Activated CD4-positive, alpha-beta T cell treated with anti-CD3 and anti-CD28 coated beads, Interleukin-2, Interleukin-6, amounts not matched to agents 100 ng/mL and 50 ng/mL, durations not matched to agents 16 hours and 8 hours (primary cell): ENCODE measurements at places on chromosomes 5 and 9.

DNA sequence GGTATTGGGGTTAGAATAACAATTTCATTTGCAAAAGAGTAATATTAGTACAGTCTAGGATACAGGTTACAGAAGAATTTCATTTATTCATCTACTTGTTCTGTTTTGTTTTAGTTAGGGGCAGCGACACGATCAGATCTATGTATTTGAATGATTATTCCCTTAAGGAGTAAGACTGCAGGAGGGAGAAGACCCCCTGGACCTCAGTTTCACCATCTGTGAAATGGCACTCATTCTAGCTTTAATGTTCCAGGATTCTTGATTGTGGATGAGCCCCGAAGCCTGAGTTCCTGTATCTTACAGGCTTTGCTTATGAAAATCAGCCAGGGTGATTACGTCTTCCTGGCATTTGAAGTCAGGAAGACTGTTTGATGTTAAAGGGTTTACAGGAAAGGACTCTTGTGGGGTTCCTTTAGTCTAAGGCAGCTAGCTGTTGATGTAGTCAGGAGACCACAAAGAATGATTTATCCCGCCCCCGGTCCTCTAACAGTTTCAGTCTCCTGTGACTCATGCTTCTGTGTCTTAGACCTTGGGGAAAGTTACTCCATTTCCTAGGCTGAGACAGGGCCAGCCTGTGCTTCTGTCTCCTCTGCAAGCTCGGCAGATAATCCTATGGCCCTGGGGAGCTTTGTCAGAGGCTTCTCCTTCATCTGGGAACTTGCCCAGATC is 11.5 kb downstream of the SMIM3 start:
- DNase-seq = peak; percentile 85

GRCh38 chr5:187617-188451 is 3.5 kb upstream of the LRRC14B start:
- no peak for DNase-seq

- DNase-seq = no peak
Measured at GRCh38 chr9:35236692-35237091, 74.9 kb downstream of the UNC13B start.

- DNase-seq = no peak
Measured at GRCh38 chr5:135393691-135394090, 5.3 kb downstream of the MACROH2A1 start.

DNA sequence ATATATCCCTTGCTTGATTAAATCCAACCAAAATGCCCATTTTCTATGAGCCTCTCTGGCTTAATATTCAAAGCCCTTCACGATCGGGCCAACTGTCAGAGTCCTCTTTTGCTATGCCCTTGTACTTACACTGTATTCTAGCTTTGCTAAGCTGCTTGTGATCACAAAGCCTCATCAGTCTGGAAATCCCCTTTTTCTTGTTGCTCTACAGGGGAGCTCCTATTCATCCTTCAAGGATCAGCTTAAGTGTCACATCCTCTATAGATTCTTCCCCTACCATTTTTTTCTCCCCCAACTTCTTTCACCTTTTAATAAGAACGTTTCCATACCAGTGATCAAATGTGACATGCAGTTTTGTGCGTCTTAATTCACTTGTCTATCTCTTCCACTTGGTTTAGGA is 450.4 kb upstream of the CHD1 start:
- DNase-seq = no peak

DNA sequence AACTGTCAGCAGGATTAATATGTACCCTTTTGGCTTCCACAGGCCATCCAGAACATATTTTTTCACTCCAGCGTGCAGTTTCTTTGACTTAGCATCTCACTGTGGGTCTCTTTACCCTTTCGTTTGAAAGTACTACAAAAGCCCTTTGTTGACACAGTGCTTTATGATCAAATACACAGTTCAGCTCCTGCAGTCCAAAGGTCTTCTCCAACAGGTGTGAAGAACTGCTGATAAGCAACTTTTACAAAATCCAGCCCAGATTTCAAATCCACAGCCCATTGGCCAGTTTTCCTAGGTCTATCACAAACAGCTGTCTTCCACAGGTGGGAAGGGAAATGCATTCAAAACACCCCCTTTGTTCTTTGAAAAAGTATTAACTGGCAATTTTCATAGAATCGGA is 54.8 kb downstream of the MYO10 start:
- DNase-seq = no peak

DNA sequence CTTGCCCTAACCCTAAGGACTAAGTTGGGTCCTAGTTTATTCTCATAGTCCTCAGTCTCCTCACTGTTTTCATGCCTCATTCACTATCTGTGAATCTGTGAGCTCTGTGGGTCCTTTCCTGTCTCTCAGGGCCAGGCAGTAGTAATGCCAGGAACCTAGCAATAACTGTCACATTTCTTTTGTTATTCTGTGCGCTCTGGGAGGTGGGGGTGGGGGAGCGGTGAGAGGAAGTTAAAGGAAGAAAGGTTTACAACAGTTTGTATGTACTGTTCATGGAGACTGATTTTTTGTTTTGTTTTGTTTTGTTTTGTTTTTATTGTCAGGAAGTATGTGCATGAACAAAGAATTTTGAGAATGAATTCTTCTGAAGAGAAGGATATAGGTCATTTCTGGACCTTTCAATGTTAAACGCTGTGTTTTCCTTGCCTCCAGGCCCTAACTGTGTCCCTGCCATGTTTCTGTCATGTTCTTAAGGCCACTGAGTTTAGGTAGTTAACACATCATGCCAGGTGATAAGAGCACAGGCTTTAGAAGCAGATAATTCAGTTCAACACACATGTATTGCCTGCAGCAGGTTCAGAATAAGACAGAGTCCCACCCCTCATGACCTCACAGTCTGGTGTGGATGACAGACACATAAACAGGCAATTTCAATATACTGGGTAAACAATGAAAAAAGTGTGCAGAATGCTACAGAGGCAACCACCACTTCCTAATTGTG is 13.3 kb upstream of the FEM1C start:
- DNase-seq = no peak

- no peak for DNase-seq
Measured at GRCh38 chr5:589588-589987, 22.6 kb upstream of the CEP72 start.

DNA sequence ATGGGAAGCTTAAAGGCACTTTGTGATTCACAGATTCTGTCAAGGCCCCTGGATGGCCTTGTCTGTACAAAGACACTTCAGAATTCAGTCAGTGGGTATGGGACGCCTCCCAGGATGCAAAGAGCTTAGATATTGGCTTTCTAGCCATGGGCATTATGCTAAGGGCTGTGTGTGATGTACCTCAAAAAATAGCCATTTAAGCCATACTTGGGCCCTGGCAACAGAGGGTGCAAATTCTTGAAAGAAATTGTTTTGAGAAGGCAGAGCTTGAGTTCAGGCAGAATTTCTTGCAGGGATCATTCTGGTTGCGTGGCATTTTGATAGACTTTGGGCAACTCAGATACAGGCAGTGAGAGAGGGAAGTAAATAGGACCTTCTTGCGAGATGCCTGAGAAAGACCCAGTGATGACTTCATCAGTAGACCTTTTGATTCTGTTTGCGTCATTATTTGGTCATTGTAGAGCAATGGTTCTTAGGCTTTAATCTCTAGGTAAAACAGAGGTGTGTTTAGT is 3.9 kb downstream of the CYFIP2 start:
- DNase-seq = peak; percentile 71

DNA sequence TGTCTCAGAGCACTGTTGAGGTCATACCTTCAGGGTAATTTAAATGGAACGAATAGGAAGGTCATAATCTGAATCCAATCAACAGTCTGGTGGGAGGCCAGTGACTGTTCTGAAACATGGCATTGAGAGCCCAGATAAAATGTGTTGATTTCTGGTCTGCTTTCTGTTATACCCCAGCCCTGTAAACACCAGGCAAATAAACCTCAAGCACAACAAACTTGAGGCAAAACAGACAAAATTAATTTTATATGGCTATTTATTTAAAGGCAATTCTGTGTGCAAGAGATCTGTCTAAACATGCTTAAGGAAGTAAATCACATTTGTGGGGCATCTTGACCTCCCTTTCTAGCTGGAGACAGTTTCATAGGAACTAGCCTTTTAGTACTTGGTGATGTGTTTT is 140.9 kb upstream of the SPEF2 start:
- no peak for DNase-seq

DNA sequence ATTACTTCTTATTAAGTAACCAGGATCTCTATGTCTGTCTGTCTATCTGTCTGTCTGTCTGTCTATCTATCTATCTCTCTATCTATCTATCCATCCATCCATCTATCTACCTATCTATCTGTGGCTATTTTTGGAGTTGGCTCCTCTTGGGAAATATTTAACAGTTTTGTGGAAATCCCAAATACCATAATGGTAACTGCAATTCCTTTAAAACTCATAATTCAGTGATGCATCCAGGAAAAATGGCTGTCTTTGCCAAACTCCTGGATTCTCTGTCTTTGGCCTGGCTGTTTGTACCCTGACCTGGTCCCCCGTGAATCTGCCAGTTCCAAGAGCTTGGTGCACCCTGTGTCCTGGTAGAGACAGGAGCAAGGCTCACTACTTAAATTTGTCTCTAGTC is 197.0 kb downstream of the PCSK1 start:
- DNase-seq = no peak

- no peak for DNase-seq
Measured at GRCh38 chr9:14432666-14433350, 118.9 kb upstream of the NFIB start.

DNA sequence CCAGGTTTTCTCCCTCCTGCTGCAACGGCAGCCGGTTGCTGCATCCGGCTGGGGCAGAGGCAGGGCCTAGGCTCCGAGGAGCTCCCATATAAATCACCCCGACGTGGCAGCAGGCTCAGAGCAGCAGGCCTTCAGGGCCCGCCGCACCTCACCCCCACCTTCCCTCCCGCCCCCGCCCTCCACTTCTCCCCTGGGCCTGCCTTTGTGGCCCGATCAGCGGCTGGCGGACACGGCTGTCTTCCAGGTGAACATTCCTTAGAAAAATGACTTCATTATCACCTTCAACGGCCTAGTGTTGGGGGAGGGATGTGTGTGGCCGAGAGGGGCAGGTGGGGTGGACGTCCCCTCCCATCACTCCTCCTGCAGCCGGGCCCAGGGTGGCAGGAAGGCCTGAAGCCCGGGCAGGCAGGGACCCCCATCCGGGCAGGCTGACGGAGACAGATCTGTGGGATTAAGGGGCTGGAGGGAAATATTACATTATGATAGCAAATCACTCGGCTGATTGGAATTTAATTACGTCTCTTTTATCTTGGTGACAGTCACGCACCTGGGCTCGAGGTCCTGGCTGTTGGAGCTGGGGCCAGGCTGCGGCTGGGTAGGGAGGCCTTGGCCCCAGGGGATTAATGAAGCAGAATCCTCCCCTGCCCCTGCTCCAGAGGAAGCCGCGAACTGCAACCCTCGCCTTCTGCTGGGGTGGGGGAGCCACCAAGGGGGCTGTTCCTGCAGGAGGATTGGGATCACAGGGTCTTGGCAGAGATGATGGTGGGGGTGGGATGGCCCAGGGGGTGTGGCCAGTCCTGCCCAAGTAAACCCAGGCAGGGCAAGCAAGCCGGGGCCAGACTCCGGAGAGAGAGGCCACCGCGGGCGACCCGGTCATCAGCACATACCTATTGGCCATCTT is 38.4 kb upstream of the RXRA start:
- DNase-seq = no peak

GRCh38 chr9:318646-319045 is 104.0 kb downstream of the DOCK8 start:
- no peak for DNase-seq

- DNase-seq = peak; percentile 66
Measured at GRCh38 chr9:99058964-99059921, 45.7 kb upstream of the TGFBR1 start.

GRCh38 chr5:142915813-142916424 is 145.7 kb downstream of the ARHGAP26 start:
- DNase-seq = peak; percentile 22

DNA sequence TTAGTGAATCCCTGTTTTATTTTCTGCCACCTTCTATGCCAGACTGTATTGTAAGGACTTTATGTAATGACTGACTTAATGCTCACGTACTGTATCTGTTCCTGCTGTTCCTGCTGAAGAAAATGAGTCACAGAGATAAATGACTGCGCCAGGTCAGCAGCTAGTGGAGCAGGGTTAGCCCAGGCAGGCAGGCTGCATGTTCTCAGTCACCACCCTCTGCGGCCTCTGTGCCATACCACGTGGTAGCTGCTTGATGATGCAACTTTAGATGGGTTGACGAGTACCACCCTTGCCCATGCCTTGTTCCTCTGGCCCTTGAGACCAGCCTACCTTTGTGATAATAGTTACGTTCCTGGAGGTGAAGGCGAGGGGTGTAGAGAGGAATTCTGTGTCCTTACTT is 161.9 kb downstream of the TRIO start:
- DNase-seq = peak; percentile 19

DNA sequence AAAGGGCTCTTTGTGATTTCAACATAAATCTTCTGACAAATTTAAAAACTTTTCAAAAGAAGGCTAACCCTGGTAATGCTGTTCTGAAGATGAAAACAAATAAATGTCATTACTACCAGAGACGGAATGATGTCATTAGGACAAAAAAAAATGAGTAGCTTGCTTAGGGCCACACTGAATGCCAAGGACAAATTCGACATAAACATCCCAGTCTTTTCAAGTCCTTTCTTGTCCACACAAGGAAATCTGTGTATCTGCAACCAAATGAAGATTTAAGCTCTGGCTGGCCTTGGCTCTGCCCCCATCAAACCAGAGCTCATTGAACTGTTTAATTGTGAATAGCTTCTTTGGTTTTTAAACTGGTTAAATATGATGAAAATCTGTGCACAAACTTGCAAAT is 592.7 kb downstream of the TLE1 start:
- no peak for DNase-seq

DNA sequence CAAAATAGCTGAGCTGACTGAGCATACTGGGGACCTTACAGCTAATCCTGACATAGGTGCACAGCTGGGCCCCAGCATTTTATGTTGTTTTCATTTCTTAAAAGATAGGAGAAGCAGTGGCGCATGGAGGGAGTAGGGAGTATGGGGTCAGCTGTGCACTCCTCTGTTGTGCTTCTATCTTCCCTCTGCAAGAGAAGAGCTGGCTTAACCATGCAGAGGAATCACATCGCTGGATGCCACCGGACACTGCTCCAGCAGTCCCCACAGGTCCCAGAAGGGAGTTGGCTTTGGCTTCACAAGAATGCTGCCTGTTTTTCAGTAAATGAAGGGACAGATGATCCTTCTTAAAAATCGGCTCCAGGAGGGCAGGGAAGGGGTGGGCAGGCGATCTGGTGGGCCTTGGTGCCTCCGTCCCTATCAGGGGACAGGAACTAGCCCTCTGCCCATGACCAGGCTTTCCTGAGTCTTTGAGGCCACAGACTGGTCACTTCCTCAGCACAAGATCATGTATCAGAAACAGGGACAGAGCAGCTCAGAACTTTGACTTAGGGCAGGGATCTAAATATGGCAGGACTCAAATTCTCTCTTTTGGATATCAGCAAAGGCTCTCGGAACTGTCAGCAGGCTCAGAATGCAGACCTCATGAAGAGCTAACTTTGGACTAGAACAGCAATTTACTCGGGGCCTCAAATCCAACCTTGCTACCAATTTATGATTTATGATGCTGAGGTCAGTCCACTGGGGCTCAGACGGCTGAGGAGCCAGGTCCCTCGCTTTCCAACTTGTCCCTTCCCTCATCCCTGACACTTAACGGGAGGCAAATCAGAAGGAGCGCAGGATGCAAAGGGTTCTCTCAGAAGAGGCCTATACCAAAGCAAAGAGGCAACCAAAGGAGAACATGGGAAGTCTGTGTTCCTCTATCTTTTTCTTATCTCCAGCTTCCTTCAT is 47.2 kb downstream of the MARCHF3 start:
- no peak for DNase-seq
